ENCODE measurements at places on chromosomes 16 and 17.

GRCh38 chr17:57284984-57285646 lies 28.8 kb downstream of the MSI2 start:
- DNase-seq = peak; percentile 69

GRCh38 chr16:68367030-68367429 lies 56.2 kb downstream of the PRMT7 start:
- peak; percentile 70 for DNase-seq

GRCh38 chr16:30951750-30952149 lies 2.9 kb downstream of the ORAI3 start:
- peak; percentile 56 for DNase-seq

GRCh38 chr17:44167181-44167861 lies 3.2 kb upstream of the ASB16 start:
- no peak for DNase-seq

- DNase-seq = no peak
Observed at GRCh38 chr16:15521758-15522509, 87.5 kb downstream of the BMERB1 start.

- DNase-seq = peak; percentile 95
Observed at GRCh38 chr16:53549970-53550690, 47.1 kb upstream of the AKTIP start.

DNA sequence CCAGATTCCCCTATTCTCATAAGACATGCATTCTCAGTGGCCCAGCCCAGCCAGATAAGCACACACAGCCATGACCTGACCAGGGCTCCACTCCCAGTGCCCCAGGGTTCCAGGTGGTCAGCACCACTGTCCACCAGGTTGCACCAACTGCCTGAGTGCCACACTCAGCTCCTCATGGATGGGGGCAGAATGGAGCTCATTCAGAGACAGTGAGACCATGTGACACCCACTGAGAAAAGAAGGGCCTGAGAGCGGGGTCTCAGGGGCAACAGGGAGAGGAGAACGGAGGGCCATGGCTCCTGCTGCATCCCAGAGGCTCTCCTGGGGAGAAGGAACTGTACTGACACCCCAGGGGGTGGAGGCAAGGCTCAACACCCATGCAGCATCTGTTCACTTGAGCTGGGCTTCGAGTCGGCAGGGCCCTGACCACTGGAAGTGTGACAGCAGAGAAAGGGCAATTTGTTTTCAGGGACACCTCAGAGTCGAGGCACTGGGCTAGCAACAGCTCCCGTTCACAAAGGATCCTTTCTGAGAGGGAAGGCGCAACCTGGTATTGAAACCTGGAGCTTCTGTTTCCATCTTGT lies 18.7 kb upstream of the SLC38A8 start:
- peak; percentile 55 for DNase-seq

- DNase-seq = no peak
Observed at GRCh38 chr16:58820411-58820810, 86.3 kb upstream of the GOT2 start.

- peak; percentile 45 for DNase-seq
Observed at GRCh38 chr17:4950746-4951204, at the start of gene ENO3. ENO3 (plus strand) TSS chr17:4951119; CDS start chr17:4951830, 711 bp downstream.

- DNase-seq = no peak
Observed at GRCh38 chr16:82523815-82524214, 103.0 kb upstream of the CDH13 start.

- DNase-seq = no peak
Observed at GRCh38 chr17:49817993-49818392, 29.5 kb downstream of the KAT7 start.

DNA sequence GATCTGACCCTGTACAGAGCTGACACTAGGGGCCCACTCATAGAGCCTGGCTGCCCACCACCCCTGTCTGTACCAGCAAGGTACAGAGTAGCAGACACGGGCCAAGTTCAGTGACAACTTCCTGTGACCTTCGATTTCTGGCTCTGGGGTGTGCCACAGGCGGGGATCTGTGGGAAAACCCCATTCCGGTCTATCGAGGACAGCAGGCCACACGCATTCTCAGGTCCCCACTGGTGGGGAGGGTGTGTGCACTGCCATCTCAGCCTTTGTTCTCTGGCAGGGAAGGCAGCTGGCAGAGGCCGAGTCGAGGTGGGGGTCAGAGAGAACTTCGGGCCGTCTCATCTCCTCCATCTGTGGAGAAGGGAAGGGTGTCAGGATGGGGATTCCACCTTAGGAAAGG lies 10.0 kb downstream of the NLE1 start:
- no peak for DNase-seq

DNA sequence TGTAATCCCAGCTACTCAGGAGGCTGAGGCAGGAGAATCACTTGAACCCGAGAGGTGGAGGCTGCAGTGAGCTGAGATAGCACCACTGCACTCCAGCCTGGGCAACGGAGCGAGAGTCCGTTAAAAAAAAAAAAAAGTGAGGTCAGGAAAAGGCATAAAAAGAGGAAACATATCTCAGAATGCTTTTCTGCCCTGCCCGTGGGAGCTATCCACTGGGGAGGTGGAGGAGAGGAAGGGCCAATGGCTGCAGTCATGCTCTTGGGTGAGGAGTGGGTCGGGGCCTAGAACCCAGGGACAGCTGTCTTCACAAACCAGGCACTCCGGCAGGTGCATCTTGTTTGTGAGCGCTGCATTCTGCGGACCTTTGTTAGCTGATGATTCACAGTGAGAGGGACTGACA lies 60.0 kb upstream of the CDC42EP4 start:
- DNase-seq = no peak

All from eye (tissue), 1 donor.